ENCODE measurements at places on chromosomes 5 and 9.

DNA sequence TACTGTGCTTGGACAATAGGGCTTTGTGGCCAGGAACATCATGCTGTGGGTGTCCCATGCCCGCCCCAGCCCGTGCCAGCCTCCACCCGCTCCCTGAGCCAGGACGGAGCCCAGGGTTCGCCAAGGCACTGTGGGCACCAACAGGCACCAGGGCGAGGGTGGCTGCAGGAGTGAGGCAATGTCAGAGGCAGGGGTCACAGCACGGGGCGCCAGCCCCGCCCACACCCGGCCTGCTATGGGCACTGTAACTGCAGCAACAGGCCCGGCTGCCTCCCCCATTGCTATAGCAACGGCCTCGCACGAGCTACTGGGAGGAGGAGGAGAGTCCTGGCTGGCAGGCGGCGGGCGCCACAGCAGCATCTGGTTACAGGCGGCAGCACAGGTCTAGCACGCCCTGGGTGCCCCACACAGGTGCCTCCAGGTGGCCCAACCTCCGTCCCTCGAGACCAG is 2.5 kb downstream of the ABCA2 start:
- DNase-seq, result no peak

DNA sequence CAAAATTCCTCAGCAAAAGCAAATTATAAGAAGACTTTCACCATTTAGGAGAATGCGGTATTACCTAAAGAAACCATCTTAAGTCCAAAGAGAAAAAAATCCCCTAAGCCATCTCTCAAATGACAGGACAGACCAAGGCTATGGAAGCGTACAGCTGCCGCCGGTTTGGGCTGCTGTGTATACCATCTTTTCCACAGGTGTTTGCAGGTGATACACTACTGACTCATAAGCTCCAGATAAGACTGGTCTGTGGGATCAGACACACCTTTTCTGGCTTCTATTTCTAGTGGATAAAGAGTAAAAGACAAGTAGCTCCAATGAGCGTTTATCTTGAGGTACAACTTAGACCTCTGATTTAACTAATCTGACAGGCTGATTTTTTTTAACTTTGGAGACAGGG is 7.7 kb downstream of the CDKN2AIPNL start:
- no peak for DNase-seq

DNA sequence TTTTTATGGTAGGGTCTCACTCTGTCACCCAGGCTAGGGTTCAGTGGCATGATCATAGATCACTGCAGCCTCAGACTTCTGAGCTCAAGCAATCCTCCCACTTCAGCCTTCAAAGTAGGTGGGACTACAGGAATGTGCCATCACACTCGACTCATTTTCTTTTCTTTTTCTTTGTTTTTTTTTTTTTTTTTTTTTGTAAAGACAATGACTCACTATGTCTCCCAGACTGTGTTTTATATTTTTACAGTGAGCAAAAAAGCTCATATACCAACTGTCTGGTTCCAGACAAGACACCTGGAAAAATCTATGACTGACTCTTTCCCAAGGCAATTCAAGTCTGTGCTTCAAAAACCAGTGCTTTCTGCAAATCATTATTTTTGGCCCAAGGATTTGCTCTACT is 10.8 kb upstream of the FOXD1 start:
- no peak for DNase-seq

- no peak for DNase-seq
Measured at GRCh38 chr9:13083963-13084528, 195.4 kb downstream of the MPDZ start.

- DNase-seq, result no peak
Measured at GRCh38 chr9:114811301-114811700, 5.5 kb upstream of the TNFSF15 start.

DNA sequence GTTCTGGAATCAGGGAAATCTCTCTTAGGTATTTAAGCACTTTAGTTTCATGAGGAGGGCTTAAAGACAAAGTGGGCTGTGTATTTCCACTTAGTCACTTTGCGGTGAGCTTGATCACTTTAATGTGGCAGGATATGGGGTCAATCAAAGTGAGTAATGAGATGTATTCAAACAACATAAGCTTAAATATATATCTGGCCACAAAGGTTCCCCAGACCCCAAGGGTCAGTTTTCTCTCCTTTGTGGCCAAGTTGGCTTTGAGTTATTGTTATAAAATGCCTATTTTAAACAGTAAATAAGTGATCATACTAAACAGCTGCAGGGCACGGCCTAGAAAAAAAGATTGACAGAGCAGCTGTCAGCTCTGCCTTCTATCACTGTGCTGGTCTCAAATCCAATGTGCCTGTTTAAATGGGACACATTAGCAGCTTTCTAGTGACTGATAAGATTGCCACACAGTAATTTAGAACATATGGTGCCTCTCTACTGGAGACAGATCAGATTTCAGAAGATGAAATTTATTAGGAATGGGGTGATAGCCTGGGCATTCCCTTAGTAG is 363.9 kb downstream of the AGTPBP1 start:
- no peak for DNase-seq

GRCh38 chr5:115460472-115460871 is 84.1 kb downstream of the FEM1C start:
- DNase-seq, result no peak

- no peak for DNase-seq
Measured at GRCh38 chr9:135523521-135524129, 2.4 kb downstream of the LCN1 start.

- DNase-seq, result no peak
Measured at GRCh38 chr5:11540112-11540511, 364.1 kb downstream of the CTNND2 start.

- DNase-seq, result no peak
Measured at GRCh38 chr9:84779883-84780282, 110.4 kb downstream of the NTRK2 start.
